Activated CD4-positive, alpha-beta T cell treated with anti-CD3 and anti-CD28 coated beads for 48 hours (primary cell): ENCODE measurements at places on chromosomes 2 and 18.
A peak's percentile ranks its signal among the peaks of the same experiment; 100 is the strongest.

- peak; percentile 36 for DNase-seq
These were observed 11.8 kb downstream of the MAPRE3 start for GRCh38 chr2:26982102-26982742.

DNA sequence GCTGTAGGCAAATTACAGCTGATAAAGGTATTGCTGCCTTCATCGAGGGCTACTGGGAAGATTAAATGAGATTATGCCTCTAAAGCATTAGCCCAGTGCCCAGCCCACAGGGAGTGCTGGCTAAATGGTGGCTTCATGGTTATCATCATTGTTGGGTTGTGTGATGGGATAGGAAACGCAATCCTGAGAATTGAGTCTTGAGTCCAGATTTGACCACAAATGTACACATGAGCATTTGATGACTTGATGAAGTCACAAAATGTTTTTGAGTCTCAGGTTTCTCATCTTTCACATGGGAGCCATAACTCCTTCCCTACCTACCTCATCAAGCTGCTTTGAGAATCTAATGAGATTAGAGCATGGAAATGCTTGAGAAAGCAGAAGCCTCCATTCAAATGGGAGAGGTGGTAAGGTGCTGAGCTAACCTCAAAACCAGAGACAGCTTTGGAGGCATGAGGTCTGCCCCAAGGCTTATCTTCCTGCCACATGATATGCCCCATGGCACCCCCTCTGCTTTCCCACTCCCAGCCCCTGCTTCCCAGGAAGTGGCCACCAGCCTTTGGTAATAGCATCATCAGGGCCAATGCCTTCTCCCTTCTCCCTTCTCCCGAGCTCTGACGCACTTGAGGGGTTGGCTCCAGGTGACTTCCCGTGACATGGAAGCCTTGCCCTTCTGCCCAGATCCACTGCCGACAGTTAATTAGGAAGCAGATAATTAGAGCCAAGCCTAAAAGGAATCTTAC lies 149.4 kb upstream of the EPAS1 start:
- DNase-seq = no peak

DNA sequence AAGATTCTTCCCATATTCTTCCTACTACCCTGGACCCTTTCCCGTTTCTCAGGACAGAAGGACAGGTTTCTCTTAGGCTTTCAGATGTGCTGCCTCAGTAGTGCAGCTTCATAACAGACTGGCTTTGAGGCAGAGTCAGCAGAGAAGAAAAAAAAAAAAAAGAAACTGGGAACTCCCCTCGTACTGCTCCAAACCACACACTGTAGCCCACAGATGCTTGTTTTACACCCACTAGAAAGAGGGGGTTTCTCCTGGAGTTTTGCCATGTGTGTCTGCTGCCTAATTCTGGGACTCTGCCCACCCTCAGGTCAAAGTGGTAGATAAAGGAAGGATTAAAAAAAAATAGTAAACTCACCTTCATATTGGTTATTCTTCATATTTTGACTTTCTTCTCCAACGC lies 95.9 kb downstream of the NCOA1 start:
- no peak for DNase-seq

GRCh38 chr2:64203858-64204632 lies 59.8 kb upstream of the PELI1 start:
- DNase-seq = peak; percentile 42

DNA sequence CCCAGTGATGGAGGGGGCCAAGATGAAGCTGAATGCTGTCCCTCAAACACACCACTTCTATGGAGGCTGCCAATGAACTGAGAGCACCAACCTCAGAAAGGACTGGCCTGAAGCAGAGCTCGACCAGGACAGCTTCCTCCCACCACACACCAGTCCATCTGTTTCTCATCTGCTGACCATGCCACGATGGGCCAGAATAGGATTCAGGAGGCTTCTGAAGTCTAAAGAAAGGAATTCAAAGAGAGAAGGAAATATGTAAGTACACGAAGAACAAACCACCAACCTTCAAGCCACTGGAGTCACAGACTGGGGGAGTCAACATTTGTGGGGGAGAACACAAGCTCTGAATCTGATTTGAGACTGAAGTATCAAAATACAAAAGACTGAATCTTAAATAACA lies 157.6 kb upstream of the CCDC68 start:
- no peak for DNase-seq

GRCh38 chr18:54222922-54223567 lies 1.4 kb downstream of the MBD2 start:
- peak; percentile 50 for DNase-seq

- no peak for DNase-seq
These were observed 85.6 kb upstream of the HAAO start for GRCh38 chr2:42877936-42878335.

GRCh38 chr18:48385596-48385995 lies 23.6 kb downstream of the ZBTB7C start:
- DNase-seq = no peak

DNA sequence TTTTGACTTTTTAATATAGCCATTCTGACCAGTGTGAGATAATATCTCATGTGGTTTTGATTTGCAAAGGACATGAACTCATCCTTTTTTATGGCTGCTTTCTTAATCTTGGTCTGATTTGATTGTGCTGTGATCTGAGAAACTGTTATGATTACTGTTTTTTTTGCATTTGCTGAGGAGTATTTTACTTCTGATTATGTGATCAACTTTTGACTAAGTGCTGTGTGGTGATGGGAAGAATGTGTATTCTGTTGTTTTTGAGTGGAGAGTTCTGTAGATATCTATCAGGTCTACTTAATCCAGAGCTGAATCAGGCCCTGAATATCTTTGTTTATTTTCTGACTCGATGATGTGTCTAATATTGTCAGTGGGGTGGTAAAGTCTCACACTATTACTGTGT lies 16.8 kb downstream of the SP140L start:
- DNase-seq = no peak

- DNase-seq = no peak
These were observed 174.6 kb downstream of the HAUS1 start for GRCh38 chr18:46278481-46279465.

DNA sequence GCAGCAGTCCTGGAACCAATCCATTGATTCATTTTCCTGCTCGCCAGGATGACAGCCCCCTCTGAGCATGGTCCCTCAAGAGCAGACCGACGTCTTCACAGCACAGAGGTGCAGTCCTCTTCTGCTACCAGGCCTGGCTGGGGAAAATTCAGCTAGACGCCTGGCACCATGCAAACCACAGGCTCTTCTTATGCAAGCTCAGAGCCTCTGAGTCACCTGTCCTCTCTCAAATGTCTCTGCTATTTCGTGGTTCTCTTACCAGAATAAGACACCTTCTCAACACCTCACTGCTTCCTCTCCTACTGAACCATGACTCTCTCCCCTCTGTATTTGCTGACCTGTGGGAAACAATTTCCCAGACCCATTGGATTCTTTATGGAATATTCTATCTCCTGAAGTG lies 79.8 kb upstream of the CYRIA start:
- DNase-seq = peak; percentile 44

- DNase-seq = no peak
These were observed 61.0 kb downstream of the CACNB4 start for GRCh38 chr2:152037743-152038435.

GRCh38 chr2:85914922-85915321 lies 26.1 kb upstream of the ST3GAL5 start:
- no peak for DNase-seq

- DNase-seq = no peak
These were observed 18.8 kb downstream of the TMEM185B start for GRCh38 chr2:120204417-120204816.

DNA sequence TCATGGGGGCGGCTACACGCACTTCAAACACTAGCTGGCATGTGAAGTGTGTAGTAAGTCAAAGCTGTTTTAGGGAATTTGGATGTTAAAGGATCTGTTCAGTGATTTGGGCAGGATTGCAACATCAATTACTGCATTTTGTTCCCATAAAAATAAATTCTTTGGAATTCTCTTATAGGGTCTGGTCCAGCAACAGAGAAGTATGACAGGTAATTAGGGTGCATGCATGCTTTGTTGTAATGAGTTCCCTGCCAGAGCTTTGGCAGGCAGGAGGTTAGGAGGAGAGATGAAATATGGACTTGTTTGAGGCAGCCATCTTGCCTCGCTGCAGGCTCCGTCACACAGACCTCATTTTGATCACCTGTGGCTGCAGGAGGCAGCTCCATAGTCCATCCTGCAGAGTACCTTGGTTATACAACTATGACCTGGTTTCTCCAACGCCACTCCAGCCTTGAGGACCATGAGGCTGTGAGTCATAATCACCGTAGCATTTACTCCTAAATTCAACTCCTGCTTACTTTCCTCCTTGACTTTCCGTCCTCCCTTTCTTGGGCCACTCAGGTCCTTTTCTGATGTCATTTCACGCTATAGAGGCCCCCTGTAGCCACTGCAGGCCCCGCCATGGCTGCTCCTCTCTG lies 26.5 kb upstream of the EML4 start:
- DNase-seq = no peak

DNA sequence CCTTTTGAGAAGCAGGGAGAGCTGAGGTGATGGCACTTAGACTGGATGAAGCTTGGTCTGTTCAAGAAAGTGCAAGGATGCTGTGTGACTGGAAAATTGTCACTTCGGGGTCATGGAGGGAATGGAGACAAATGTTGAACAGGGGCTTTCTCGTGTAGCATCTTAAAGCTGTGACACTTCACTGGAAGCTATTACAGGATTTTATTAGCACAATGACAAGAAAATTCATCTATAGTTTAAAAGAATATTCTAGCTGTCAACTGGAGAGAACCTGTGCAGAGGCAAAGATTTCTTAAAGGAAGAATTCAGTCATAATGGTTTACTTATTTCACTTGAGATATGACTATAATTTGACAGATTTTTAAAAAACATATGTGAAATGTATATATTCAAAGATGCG lies 963.9 kb upstream of the ZEB2 start:
- DNase-seq = no peak

DNA sequence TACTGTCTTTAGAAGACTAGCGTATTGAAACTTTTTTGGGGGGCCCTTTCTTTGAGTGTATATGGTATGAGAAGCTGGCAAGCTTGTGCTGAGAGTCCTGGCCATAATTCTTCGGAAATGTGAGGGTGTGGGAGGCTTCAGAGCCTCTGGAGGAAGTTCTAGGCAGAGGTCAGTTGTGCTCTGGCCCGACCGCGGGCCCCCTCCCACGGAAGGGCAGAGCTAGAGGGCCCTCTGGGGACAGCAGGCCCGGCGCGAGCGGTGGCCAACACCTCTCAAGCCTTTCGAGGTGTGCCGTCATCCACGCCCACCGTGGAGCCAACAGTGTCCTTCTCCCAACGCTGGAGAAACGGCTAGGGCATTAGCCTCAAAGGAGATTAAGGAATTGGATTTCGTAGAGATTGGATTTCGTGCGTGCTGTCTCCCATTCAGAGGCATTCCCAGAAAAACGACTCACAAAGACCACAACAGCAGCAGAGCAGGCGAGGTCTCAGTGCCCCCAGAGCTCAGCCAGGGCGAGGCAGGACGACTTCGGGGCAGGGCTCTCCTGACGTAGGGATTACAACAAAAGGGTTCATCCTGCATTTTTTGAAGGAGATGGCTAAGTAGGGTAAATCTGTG lies 2.2 kb upstream of the MTCL1 start:
- no peak for DNase-seq

- DNase-seq = no peak
These were observed 55.4 kb upstream of the CD28 start for GRCh38 chr2:203650860-203651613.

- peak; percentile 19 for DNase-seq
These were observed 906.1 kb downstream of the SLC4A3 start for GRCh38 chr2:220533485-220533884.

DNA sequence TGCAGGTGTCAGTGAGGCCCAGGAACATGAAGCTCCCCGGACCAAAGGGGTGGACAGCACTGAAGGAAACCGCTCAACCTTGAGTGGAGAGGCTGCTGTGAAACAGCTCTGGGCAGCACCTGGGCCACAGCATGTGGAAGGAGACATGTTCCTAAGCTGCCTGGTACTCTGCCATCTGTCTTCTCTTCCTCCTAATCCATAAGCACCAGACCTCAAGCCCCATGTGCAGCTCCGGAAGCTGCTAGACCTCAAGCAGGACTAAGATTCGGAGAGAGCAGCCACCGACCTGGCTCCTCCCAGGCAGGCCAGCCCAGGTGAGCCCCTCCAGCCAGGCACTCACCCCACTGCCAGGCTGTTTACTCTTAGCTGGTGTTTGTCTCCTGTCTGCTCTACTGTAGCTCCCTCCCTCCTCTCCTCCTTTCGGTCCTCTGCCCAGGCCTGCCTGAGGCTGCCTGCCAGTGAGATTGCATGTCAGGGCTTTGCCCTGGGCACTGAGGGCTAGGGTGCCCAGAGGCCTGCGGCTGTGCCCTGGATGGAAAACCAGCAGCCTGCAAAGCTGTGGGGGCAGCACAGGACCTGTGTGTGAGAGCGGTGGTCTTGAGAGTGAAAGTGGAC lies 53.7 kb downstream of the BCL11A start:
- no peak for DNase-seq

- DNase-seq = no peak
These were observed 7.2 kb upstream of the CYBRD1 start for GRCh38 chr2:171514908-171515582.

DNA sequence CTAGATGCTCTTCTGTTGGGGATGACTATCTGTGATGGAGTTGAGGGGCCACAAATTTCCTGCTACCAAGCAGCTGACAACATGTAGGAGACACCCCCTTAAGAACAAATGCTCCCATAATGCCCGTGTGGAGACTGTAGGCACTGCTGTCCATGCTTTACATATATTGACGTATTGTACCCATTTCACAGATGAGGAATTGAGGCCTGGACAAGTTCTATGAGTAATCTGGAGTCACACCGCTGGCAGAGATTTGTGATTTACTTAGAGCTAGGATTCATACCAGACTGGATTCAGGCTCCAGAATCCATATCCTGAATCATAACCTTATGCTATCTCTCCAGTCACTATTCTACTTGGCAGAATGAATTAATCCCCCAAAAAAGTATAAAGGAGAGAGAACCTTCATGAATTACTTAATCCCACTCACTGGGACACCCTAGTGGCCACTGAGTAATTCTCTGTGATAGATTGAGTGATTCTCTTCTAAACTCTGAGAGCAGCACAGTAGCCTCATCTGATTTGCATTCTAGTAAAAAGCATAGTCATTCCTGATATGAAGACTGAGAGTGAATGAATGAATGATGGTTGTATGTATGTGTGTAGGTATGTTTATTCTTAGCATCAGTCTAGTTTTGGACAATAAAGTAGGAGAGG lies 460.7 kb upstream of the MEIS1 start:
- no peak for DNase-seq

DNA sequence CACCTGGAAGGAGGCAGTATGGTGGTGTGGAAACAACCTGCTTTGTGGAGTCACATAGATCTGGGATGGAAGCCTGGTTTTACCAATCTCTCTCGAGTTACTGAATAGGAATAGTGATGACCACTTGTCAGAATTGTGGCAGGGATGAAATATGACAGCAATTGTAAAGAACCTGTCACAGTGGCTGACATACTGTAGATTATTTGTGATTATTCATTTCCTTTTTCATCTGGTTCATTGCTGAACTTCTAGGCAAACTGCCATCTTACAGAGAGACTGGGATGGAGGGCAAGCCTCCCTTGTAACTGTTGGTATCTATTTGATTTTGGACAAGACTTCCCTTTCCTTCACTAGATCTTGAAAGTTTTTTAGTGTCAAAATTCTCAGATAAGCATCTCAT lies 42.0 kb downstream of the FMNL2 start:
- DNase-seq = no peak
